ENCODE measurements at places on chromosomes 3 and 15.

DNA sequence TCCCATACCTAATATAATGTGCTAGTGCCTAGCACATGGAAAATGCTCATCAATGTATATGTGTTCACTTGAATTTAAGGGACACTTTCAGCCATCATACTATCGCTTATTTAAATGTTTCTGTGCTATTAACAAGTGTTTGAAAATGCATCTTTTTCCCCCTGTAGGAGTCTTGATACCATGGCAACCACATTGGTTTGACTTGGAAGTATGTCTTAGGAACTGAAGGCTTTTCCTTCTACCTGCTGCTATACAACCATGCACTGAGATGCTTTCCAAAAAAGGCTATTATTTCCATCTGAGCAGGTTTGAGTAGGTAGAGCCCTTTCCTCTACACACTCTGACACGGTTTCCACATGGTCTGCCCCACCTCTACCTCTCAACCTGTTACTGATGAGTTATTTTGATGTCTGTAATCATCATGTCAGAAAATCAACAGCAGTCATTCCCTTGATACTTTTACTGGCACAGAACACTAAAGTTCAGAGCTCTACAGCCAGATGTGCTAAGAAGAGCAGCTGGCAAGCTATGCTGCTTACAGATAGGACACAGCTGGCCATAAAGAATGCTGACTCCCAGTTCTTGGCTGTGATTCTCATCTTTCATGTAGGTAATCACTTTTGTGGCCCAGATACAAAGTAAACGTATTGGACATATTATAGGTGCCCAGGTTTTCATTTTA is 59.3 kb downstream of the RYR3 start:
- DNase-seq = no peak

DNA sequence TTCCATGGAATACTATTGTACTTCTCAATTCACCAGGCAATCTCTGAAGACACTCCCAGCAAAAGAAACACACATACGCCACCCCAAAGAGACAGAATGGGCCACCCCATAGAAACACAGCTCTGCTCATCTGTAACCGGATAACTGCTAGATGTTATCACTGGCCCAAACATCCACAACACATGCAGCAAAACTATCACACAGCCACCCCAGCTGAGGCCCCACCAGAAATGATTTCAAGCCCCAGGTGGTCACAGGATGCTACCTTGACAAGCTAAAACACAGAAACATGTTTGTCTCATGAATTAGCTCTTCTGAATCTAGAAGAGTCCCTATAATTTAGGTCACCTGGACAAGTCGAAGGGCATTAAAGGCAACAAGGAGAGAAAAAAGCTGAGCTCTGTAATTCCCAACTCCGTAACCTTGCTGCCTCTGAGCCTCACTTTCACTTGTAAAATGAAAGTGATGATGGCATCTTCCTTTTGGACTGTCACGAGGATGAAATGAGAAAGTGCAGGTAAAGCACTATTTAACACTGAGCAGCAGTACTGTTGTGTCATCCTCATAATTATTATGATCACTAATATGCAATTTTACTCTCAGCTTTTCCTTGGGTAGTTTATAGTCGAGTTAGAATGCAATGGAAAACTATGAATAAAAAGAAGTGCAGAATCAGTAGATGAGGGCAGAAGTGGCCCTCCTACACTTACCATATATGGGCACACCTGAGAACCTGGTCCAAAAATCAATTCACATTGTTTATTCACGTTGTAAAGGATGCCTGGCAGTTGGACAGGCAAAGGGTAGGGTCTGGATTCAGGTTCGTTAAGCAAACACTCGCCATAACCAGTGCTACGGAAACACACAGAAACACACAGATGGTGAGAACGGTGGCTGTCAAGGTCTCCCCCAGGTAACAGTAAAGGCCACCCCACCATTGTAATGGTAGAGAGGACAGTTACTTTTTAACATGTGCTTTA is 38.6 kb downstream of the ADAMTS9 start:
- DNase-seq = no peak

DNA sequence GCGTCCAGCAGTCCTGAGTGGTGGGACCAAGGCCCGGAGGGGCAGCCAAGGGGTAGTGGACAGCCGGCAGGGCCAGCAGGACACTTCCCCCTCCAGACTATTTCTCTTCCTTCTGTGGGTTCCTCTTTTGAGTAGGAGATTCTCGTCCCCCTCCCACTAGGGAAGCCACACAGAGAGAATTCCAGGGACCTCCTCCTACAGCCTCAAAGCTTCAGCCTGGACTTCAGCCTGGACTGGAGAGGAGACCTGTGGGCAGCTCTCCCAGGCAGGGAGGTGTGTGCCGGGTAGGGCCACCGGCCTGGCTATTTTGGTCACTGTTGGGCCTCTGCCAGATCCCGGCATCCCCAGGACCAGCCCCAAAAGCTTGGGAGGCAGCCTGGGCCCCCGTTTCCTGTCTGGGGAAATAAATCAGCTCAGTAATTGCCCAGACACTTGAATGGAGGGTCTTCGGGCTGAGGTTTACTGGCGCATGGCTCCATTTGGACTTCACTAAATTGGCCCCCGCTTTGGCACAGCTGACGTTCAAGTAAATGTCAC is 1.3 kb downstream of the SLC6A6 start:
- DNase-seq = peak; percentile 73

GRCh38 chr15:29319823-29320222 is 50.2 kb upstream of the NSMCE3 start:
- DNase-seq = no peak

GRCh38 chr3:149955449-149955848 is 15.2 kb downstream of the PFN2 start:
- no peak for DNase-seq

DNA sequence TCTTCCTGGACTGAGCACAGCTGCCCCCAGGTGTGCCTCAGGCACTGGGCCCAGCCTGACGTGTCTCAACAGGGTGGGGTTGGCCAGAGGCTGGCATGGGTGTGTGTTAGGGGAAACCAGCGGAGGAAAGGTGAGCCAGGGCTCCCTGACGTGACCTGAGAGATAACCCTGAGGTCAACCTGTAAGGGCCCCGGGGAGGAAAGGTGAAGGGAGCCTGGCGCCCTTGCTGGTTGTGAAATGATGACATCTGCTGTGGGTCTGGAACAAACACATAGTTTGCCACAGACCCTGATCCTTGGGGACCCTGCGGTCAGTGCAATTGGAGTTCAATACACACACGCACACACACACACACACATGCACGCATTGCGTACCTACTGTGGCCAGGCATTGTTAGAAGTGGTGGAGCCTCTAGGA is 100.2 kb upstream of the TLE3 start:
- DNase-seq = no peak

- DNase-seq = no peak
Measured at GRCh38 chr15:70250208-70251201, 152.8 kb upstream of the TLE3 start.

- no peak for DNase-seq
Measured at GRCh38 chr15:66831801-66832390, 129.9 kb downstream of the SMAD6 start.

- no peak for DNase-seq
Measured at GRCh38 chr15:98282656-98283332, 322.3 kb downstream of the ARRDC4 start.

GRCh38 chr15:62818691-62819090 is 223.9 kb upstream of the TPM1 start:
- DNase-seq = no peak

- DNase-seq = peak; percentile 81
Measured at GRCh38 chr3:141412087-141412935, 44.0 kb downstream of the ZBTB38 start.

DNA sequence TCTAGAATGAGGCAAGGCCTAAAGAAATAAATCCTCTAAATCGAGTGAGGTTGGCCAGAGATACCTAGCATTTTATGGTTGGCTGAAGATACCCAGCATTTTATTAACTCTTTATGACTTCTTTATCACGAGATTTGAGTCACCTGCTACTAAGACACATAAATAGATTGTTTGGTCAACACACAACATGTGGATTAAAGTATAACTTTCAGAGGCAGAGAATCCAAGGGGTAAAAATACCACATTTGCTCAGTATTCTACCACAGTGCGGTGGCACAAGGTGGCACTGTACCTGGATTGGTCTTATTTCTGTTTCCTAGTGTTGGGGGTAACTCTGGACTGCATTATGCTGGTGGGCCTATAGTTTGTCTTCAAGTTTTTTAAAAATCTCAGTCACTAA is 27.0 kb upstream of the VILL start:
- no peak for DNase-seq

DNA sequence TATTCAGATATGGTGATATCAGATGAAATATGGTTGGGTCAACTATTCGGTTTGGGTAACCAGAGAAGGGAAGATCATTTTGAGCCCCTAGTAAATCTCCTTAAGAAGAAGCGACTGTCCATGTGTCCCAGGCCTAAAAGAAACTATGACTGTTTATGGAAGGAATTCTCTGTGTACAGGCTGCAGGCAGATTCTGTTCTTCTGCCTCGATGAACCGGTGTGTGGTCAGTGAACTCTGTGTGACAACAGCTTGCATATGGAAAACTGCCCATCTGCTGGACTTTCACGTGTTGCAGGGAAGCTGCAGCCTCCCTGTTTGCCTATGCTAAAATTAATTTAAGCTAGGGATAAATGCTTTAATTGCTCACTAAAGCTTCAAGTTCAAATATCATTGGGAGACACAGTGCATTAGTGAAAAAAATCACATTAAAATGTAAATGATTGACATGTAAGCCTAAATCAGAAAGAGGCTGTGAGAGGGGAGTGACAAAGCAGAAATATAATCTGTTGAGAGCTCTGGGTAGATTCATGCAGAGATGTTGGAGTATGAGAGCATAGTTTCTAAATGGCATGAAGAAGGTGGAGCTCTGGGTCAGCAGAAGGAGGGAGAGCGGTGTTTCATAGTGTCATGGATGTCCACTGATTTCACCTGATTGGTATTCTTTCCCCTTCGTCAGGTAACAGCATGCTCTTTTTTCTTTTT is 65.4 kb upstream of the PFN2 start:
- no peak for DNase-seq

- DNase-seq = no peak
Measured at GRCh38 chr3:184344579-184345316, 7.3 kb downstream of the FAM131A start.

GRCh38 chr3:61637088-61638051 is 76.0 kb downstream of the PTPRG start:
- DNase-seq = no peak

DNA sequence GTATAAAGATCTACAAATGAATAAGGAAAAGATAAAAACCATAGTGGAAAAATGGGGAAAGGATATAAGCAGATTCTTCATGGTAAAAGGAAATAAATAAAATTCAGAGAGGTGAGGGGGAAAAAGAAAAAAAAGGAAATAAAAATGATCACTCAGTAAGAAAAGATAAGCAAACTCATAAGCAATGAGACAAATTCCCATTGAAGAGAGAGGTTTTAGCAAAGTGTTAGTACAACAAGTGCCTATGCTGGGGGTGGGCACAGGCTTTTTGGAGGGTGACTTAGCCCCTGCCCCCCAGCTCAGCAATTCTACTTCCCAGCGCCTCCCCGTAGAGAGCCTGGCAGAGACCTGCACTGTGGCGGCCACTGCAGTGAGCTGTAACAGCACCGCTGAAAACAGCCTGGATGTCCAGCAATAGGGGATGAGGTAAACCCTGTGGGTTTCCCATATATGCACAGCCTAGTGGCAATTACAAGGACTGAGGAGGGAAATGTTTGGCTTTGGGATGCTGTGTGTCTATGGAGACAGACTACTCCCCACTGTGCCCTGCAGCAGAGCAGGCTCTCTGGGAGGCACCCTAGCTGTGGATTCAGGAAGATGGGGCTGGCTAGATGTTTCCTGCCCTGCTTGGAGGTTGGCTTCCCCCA is 23.7 kb upstream of the SFMBT1 start:
- DNase-seq = no peak

DNA sequence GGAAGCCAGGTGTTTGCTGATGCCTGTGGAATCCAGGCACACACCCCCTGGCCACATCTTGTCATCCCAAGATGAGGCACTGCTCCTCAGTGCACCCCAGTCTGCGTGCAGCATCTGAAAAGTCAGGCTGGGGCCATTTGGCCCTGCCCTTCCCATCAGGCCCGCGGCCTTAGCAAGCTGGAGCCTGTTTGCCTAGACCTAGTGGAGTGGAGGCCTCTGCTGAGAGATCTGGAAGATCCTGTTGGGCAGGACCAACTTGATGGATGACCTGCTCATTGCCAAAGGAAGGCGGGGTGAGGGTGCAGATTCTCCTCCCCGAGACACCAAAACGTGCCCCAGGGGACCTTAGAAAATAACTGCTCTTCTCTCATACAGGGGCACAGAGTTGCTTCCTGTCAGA is 220.2 kb downstream of the SHQ1 start:
- no peak for DNase-seq

DNA sequence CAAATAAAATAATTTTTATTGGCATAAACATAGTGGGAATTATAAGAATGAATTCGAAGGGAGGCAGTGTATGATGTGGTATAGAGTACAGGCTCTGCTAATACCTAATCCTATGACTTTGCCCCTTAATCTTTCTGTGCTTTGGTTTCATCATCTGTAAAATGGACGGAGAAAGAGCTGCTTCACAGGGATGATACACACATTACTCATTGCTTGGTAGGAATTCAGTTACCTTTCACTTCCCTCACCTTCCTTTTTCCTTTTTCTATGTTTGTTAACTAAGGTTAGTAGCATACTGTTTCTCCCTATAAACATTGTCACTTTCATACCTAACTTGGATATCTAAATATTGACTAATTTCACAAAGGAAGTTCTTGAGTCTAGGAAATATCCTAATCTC is 36.2 kb downstream of the LEKR1 start:
- DNase-seq = no peak

- DNase-seq = no peak
Measured at GRCh38 chr3:66260431-66260830, 39.6 kb downstream of the SLC25A26 start.

- DNase-seq = peak; percentile 16
Measured at GRCh38 chr15:64775551-64776401, at the start of gene RBPMS2. RBPMS2 (minus strand) TSS chr15:64775589; CDS start chr15:64775319, 270 bp downstream.

GRCh38 chr3:50340448-50341329 is at the start of gene RASSF1:
RASSF1 (minus strand) TSS chr3:50340836; CDS start chr3:50340805, 31 bp downstream.
- peak; percentile 85 for DNase-seq

DNA sequence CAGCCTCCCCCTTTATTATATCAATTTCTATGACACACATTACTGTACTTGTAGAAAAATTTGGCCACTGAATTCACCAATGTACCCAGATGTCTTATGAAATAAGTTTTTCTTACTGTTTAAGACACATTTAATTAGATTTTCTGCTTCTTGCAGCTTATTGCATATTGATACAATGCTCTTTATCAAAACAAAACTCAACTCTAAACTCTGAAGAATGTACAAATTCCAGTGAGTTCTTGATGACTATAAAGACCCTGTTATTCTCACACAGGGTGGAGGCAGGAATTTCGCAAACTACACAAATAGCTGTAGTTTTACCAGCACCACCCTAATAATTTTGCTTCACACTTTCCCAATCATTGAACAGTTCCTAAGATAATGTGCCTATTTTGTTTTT is 22.0 kb downstream of the CMTM6 start:
- no peak for DNase-seq

DNA sequence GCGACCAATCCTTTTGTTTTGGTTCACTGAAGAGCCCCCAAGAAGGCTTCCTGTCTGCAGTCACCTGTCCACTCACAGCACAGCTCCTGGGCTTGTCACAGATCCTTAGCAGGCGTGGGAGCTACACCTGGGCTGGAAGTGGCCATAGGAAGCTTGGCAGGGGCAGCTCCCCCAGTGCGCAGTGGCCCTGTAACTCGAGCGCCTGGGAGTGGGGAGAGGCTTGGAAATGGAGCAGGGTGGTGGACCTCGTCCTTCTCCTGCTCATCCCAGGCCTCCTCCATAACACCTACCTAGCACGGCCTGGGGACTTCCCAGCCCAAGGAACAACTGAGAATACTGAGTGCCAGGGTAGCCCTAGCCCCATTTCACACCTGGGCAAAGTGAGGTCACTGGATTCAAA is 19.3 kb upstream of the TGM5 start:
- DNase-seq = no peak

GRCh38 chr3:111392894-111393398 is 149.1 kb upstream of the CD96 start:
- no peak for DNase-seq
